WERI-Rb-1 (cell line): ENCODE measurements at places on chromosomes 5 and 9.

DNA sequence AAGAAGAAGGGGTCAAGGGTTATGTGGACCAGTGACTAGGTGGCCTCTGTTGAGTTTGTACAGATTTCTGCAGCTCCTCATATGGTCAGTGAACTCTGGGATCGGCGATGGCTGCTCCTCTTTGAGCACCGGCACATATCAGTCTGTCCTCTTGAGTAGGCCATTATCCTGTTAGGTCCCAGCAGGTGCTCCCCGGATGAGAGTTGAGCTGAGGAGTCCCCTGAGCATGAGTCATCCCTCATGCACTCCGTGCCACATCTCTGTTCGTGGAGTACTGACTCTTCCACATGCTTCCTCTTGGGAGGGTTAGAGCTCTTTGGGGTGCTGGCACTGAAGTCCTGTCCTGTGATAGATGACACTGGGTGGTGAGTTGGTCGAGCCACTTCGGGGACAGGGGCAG is 143.7 kb downstream of the PTTG1 start:
- no peak for DNase-seq

DNA sequence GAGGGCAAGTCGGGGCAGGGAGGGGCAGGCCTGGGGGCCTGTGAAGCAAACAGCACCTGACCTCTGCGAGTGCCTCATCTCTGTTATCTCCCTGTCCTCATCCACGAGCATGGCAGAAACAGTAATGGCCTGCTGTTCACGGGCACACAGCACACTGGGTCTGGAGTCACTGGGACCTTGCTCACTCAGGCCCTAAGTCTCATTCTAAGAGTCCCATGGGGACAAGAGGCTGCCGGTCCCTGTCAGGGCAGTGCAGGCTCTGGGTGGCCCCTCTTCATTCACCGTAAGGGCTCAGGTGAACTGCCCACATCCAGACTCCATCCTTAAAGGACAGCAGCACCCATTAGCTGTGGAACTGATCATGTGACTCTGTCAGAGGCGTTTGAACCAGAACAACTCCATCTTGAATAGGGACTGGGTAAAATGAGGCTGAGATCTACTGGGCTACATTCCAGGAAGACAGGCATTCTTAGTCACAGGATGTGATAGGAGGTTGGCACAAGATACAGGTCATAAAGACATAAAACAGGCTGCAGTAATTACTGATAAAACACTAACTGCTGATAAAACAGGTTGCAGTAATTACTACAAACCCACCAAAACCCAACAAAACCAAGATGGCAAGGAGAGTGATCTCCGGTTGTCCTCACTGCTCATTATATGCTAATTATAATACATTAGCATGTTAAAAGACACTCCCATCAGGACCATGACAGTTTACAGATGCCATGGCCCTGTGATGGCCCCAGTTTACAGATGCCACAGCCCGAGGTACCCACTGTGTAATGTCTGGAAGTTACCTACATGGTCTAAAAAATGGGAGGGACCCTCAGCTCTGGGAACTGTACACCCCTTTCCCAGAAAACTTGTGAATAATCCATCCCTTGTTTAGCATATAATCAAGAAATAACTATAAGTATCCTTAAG is 28.7 kb downstream of the BICD2 start:
- DNase-seq: no peak

DNA sequence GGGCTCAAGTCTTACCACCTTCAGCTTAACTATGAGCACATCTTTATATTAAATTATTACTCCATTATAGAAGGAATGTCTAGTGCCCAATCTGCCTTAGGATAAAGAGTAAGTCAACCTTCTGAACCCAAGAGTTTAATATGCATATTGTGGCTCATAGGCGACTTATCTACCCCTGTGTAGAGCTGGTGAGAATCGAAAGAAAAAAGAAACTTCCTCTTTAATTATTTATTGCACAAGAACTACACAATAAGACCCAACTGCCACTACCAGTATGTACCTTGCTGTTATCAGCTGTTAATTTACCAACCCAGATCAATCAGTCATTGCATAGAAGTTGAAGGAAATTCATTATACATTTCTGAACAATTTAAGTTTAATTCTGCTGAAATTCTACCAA is 329.1 kb upstream of the SLC24A2 start:
- DNase-seq: no peak

DNA sequence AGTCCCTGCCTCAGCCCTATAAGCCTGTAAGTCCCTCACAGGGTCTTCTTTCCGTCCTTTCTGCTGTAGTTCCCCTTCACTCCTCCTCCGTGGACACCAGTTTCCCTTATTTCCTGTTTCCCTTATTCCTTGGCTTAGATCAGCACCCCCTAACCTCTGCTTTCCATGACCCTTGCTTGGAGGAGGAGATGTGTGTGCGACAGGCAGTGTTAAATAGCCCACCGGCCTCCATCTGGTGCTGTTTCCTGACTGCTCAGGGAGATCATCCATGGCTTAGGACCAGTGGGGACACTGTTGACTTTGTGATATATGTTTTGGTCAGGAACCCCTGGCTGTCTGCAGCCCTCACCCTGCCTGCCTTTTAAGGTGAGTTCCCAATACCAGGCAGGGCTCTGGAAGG is 34.1 kb upstream of the PSD2 start:
- peak; percentile 85 for DNase-seq

DNA sequence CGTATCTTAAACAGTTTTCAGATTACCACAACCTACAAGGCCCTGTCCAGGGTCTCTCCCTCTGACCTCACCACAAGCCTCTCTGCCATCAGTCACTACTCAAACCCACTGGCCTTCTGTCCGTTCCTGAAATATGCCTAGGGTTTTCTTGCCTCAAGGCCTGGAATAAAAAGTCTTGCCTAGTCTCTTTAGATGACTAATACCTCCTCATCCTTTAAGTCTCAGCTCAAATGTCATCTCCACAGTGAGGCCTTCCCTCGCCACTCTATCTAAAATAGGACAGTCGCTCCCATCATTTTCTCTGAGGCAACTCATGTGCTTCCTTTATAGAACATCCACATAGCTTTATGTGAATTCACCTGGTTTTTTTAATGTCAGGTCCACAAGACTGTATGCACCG is 5.2 kb downstream of the DENND1A start:
- DNase-seq: no peak

DNA sequence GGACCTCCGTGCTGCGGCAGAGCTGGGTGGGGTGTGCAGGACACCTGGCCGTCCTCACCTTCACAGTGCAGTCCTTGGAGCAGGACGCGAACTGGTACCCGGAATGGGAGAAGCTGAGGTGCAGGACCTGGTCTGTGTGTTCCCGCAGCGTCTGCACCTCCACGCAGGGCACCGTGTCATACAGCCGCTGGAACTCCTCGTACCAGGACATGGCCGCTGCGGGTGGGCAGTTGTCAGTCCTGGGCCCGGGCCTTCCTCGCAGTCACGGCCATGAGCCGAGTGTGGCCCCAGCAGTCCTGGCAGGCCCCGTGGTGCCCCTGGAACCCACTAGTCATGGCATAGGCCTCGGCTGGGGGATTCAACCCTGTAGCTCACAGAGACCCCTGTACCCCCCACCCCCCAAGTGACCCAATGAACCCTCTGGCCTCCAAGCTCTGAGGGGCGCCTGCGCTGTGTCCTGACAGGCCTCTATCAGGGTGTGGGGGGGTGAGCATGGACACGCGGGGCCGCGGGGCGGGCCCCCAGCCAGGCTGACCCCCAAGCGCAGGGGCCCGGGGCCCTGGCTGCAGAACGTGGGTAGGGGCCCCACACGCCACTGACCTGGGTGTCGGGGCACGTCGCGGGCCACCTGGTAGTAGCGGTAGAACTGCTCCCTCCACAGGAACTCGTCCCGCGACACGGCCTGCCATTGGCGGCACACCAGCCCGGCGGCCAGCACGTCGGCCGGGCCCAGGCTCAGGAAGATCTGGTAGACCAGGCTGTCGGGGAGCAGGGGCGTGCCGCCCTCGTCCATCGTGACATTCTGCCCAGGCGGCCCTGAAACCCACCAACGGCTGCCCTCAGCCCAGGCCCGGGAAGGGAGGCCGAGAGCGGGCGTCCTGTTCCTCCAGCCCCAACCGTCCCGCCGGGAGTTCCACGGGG is 987 bp downstream of the FBXW5 start:
- no peak for DNase-seq

- no peak for DNase-seq
Observed at GRCh38 chr5:5063533-5063953, 76.6 kb upstream of the ADAMTS16 start.

GRCh38 chr5:170481849-170482248 is 22.0 kb upstream of the KCNIP1 start:
- DNase-seq: no peak

GRCh38 chr9:93114984-93115335 is 18.9 kb downstream of the CARD19 start:
- no peak for DNase-seq

GRCh38 chr5:175343308-175343707 is 100.7 kb downstream of the DRD1 start:
- no peak for DNase-seq

DNA sequence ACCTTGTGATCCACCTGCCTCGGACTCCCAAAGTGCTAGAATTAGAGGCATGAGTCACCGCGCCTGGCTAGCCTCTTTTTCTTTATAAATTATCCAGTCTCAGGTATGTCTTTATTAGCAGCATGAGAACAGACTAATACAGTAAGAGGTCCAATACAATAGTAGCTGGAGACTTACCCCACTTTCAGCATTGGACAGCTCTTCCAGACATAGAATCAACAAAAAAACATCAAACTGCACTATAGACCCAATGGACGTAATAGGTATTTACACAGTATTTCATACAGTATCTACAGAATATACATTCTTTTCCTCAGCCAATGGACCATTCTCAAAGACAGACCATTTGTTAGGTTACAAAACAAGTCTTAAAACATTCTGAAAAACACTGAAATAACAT is 6.1 kb upstream of the RCL1 start:
- no peak for DNase-seq

DNA sequence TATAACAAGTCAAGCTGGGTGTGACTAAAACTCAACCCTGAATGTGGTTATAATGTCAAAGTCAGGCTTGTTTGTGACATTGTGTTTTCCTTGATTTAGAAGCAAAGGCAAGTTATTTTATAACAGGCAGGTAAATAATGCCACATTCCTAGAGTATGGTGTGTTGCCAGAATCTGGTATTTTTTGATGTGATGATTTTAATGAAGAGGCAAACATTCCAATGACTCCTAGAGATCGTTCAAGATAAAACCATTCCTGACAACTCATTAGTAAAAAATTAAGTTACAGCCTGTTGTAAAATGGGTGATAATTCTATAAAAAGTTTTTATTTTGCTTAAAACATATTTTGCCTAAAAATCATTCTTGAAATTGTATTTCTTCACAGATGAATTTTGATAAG is 60.0 kb downstream of the RAB14 start:
- DNase-seq: no peak

DNA sequence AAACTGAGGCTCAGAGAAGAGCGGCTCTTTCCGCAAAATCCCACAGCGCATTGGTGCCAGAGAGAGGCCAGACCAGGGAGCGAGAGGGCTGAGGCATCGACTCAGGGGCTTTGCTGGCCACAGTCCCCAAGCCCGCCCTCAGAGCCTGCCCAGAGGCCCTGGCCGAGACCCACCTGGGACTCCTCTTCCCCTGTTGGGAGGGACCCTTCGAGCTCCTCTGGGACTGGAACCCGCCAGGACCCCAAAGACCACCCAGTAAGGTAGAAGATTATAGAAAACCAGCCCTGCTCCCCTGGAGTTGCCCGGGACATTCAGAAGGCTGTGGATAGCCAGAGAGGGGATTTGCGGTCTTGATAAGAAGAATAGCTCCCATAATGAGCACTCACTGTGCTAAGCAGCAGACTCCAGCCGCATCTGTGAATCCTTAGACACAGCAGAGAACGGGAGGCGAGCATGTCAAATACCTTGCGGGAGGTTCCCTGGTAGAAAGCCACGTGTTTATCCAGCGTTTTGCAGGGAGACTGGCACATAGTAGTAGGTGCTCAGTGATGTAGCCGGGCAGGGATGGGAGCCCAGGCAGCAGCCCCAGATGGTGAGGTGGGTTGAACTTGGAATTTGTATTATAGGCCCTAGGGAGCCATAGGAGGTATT is 651 bp upstream of the AK1 start:
- DNase-seq: peak; percentile 74

GRCh38 chr5:173300389-173301047 is 27.7 kb downstream of the STC2 start:
- no peak for DNase-seq

DNA sequence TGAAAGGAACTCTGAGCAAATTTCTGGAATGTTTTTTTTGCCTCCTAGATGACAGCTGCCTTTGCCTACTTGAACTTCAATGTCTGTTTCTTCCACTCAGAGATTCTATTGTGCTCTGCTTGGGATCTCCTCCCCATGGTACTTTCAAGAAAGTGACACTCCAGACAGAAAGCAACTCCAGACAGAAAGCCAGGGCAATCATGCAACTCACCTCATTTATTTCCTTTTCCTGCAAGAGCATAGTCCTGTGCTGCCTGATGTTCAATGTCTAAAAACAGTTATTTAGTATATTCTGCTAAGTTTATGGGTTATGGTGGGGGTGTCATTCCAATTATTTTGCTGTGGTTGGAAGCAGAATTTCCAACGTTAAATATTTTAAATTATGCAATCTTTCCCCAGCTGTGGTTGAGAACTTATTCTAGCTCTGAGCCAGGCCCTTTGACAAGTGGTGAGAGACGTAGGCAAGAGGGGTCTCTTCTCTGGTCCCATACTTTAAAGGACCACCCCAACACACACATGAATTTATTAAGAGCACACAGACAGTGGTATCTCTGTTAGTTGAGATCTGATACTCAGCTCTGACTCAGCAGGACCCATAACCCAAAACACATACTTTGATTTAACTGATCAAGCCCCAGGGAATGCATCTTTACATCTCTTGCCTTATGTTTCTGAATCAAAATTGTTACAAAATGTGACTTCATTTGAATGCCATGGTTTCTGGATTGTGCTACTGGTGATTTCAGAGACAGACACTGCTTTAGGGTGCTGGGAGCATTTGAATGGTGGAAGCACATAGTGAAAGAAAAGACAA is 39.5 kb upstream of the MAMDC2 start:
- no peak for DNase-seq

DNA sequence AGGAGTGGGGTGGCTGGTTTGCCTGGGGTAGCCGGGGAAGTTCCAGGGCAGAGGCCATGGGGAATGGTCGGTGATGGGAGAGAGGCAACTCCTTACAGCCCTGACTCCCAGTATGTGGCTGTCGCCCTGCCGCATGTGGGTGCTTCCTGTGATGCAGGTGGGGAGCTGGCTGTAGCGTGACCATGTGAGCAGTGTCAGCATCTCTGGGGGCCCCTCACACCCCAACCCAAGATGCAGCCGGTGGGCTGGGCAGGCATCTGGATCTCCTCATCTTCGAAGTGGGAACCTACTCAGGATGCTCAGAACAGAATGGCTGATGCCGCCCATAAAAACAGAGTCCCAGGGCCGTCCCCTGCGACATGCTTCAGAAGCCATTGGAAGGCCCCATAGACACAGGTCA is 45.0 kb downstream of the BARX1 start:
- DNase-seq: no peak

- DNase-seq: no peak
Observed at GRCh38 chr5:102664616-102665335, 90.3 kb upstream of the PAM start.

- DNase-seq: no peak
Observed at GRCh38 chr5:178241688-178242231, 9.2 kb upstream of the PHYKPL start.

GRCh38 chr9:96022445-96023051 is 147.1 kb downstream of the ERCC6L2 start:
- no peak for DNase-seq
